ENCODE measurements at places on chromosomes 5 and 9.

GRCh38 chr5:105752801-105753200 lies 1917.9 kb downstream of the EFNA5 start:
- DNase-seq = no peak

- no peak for DNase-seq
Measured at GRCh38 chr9:80883426-80883825, 805.9 kb downstream of the TLE1 start.

- no peak for DNase-seq
Measured at GRCh38 chr5:138963763-138964371, 88.7 kb upstream of the LRRTM2 start.

GRCh38 chr5:148388696-148389095 lies 4.9 kb downstream of the FBXO38 start:
- DNase-seq = no peak

- no peak for DNase-seq
Measured at GRCh38 chr5:33321026-33321425, 119.7 kb upstream of the TARS1 start.

- DNase-seq = peak; percentile 9
Measured at GRCh38 chr5:158819095-158819494, 280.6 kb downstream of the EBF1 start.

GRCh38 chr9:77956555-77956954 lies 75.1 kb downstream of the GNAQ start:
- DNase-seq = no peak

DNA sequence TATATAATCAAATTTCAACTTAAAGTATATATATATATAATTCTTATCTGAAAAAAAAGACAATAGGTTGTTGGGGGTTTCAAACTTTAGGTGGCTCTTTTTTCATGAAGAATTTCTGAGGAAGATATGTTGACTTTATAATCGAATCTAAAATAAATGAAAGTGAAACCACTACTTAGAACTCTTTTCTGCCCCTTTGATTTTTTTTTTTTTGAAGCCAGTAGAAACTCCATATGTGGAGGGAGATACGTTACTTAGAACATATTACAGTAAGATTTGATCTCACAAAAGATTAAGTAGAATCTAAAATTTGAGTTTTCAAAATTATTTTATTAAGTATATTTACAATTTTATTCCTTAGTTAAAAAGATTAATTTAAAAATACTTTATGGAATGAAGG lies 96.9 kb downstream of the ATG10 start:
- DNase-seq = peak; percentile 45

DNA sequence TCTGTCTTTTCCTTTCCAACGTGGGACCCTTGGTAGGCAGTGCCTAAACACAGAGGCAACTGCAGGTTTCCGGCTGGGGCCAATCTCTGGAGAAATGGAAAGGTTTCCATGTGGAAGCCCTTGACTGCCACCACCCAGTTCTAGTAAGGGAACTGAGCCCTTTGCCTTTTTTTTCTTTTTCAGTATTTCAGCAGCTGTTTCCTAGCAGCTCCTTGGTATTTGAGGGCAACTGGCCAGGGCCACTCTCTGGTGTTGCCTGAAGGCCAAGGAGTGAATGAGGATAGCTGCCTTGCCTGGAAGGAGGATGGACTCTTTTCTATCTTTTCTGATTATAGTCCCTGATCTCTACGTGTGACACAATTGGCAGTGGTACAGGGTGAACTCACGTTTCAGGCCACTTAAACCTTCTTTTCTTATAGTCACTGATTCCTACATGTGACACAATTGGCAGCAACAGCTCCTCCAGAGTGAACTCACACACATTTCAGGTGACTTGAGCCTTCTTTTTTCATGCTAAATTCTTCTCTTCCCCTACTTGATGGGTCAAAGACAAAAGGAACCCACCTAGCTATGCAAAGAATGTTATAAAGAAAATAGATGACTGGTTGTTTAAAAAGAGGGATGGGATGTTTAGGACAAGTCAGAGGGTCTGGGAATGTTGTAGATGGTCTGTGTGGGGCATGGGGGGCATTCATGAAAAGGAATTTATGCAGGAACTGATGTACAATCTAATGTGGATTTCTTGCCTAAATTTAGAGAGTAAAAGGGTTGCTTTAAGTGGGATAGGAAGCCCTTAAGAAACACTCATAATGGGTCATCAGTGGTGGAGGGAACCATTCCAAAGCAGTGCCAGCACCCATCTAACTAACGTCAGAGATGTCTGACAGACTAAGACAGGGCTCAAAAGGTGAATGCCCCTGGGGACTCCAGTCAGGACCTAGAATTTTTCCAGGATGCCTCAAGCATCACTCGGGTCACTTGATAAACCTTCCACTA lies 190.1 kb downstream of the TMEM232 start:
- no peak for DNase-seq

GRCh38 chr9:36064448-36065037 lies 27.8 kb downstream of the RECK start:
- no peak for DNase-seq

DNA sequence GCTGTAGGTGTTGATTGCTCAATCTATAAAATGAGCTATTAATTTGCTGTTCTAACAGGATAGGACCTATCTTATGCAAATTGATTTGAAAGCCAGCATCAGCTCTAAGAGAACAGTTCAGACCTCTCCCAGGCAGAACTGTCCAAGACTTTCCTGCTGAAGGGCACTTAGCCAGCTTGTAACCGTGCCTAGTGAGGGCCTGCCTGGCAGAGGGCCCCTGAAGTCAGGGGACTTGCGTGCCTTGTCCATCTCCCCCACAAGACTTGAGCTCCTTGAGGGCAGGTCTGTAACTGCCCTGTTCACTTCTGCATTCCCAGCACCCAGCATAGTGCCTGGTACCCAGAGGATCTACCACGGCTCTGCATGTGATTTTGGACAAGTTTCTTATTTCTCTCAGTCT lies 293.4 kb downstream of the CDK5RAP2 start:
- no peak for DNase-seq

- DNase-seq = no peak
Measured at GRCh38 chr5:62681117-62681850, 102.7 kb downstream of the LRRC70 start.

All from hematopoietic multipotent progenitor cell treated with erythropoietin and hydrocortisone succinate and interleukin-3 and kit ligand, for 4 days (in vitro differentiated cells).